Smooth muscle cell of trachea (primary cell): ENCODE measurements at places on chromosomes 16 and 17. TPM values are rescaled to one million over a fixed set of nuclear protein-coding genes. Genes with fewer than 3 reads are reported as not detected.

Gene KRTAP4-6
- total RNA-seq, result not detected in 2 replicates

Gene COL1A1
- 1,022 and 2,022 TPM in 2 replicates for total RNA-seq

Gene HS3ST2
- 0.17 TPM in 1 of 2 replicates, not detected in the other for total RNA-seq

Gene HLF
- total RNA-seq, result under 0.01 and 0.17 TPM in 2 replicates

Gene CARD14
- under 0.01 TPM in 2 replicates for total RNA-seq

Gene TP53TG3C
- total RNA-seq, result not detected in 2 replicates

Gene CCL3
- not detected in 2 replicates for total RNA-seq
